ENCODE measurements at places on chromosomes 6 and 20. TPM values are rescaled to one million over a fixed set of nuclear protein-coding genes. Genes with fewer than 3 reads are reported as not detected.

DNA sequence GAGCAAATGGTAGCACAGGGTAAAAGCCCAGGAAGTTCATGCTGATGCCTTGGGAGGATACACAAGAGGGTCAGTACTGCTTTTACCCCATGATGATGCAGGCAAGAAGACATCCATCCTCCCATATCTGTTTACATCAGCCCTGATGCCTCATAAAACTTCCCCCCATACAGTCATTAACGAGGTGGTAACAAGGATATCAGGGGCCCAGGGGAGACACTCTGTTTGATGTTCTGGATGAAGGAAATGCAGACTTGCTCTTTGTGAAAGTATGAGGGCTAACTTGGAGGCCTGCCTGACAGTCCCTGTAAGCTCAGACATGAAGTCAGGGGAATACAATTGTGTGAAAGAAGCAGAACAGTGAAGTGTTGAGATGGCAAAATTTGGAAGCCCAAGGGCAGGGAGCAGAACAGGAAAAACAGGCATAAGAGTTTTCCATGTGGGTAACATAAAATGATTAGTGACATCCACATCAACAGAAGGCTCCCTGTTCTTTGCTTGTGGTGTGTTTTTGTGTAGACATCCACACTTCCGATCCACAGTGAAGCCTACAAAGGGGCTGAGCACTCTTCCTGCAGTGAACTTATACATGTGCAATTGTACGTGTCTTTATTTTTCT, 813.4 kb downstream of the MAFB start:
- no peak for DNase-seq

DNA sequence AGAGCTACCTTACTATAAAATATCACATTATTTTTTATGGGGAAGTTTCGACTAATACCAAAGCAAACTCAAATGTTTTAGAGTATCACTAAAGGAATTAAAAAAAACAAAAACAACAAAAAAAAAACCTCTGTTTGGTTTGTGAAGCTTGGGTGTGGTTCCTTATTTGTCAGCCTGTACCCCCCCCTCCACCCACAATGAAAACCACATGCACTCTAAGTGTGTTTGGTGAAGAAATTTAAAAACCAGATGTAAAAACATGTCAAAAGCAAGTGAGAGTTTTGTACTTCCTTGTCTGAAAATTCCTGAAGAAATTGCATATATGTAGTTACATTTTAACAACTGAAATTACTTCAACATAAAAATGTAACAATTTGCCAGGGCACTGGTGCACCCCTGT, 3.1 kb downstream of the STK38 start:
- no peak for DNase-seq

Gene PRDM13
- total RNA-seq: 1.3 TPM

Gene ERVFRD-1
- not detected for total RNA-seq

Gene TDRD6
- 0.07 TPM for total RNA-seq

Gene SGK2
- total RNA-seq: 45.6 TPM

Gene SLC52A3
- 11.1 TPM for total RNA-seq

All from Calu3 (cell line).